Activated CD8-positive, alpha-beta memory T cell treated with anti-CD3 and anti-CD28 coated beads, Interleukin-2, amount 10 ng/mL, durations not matched to agents 7 days and 5 days (primary cell): ENCODE measurements at places on chromosomes 5 and 9. TPM values are rescaled to one million over a fixed set of nuclear protein-coding genes. Genes with fewer than 3 reads are reported as not detected.

GARIN3 gene
- total RNA-seq: not detected

DNA sequence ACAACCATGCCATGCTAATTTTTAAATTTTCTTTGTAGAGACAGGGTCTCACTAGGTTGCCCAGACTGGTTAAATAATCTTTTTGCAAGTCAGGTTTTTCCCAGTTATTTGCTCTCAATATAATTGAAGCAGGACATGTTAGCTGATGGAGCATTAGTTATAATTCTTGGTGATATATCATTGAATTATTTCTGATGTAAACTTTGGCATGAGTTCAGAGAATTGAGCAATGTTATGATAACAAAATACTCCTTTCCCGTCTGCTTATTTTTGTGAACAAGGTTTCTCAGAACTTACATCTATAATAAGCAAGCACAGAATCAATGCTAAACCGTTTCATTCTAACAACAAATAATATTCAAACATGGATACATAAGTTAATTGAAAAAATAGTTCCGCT, 37.8 kb downstream of the BHMT start:
- no peak overlapping the region for H3K27ac ChIP-seq
- no peaks in the 10 kb centered on the region for H3K4me1 ChIP-seq
- peaks cover 4% of the 10 kb centered on the region for H3K27me3 ChIP-seq
- no peak for DNase-seq
- no peak overlapping the region for H3K4me3 ChIP-seq

DNA sequence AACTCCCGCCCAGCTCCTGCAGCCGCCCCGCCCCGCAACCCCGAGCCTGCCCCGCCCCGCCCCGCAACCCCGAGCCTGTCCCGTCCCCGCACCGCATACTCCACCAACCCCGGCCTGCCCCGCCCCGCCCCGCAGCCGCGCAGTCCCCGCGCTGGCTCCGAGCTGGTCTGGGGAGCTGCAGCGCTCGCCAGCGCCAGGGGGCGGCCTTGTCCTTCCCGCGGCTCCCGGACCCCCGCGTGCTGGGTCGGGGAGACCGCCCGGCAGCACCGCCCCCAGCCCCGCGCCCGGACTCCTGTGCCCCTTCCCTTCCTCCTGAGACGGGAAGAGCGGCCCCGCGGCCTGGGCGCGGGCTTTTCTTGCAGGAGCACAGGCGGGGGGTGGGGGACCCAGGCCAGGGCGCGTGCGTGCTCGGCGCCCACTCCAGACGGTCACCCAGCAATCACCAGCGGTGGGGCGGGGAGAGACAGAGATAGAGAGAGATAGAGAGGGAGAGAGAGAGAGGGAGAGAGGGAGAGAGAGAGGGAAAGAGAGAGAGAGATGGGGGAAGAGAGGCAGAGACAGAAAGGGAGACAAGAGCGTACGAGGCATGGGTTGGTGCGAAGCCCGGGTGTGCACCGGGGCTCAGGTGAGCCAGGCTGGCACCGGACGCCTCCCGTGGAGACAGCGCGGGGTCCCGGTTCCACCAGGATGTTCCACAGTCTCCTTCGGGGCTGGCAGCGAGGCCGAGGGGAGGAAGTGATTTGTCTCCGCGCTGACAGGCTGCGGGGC, 14.7 kb upstream of the TMEM250 start:
- no peak overlapping the region for H3K27ac ChIP-seq
- H3K36me3 ChIP-seq: no peaks in the 10 kb centered on the region
- H3K27me3 ChIP-seq: peaks cover 33% of the 10 kb centered on the region
- no peak overlapping the region for H3K4me3 ChIP-seq
- DNase-seq: no peak
- no peaks in the 10 kb centered on the region for H3K4me1 ChIP-seq

- no peaks in the 10 kb centered on the region for H3K36me3 ChIP-seq
- no peak overlapping the region for H3K27ac ChIP-seq
- no peak for DNase-seq
- H3K4me3 ChIP-seq: no peak overlapping the region
- peaks cover 2% of the 10 kb centered on the region for H3K4me1 ChIP-seq
Observed at GRCh38 chr9:4642351-4642750, 19.7 kb upstream of the PLPP6 start.

- H3K27ac ChIP-seq: no peak overlapping the region
- H3K36me3 ChIP-seq: no peaks in the 10 kb centered on the region
- H3K4me3 ChIP-seq: no peak overlapping the region
- no peak for DNase-seq
- peaks cover 18% of the 10 kb centered on the region for H3K27me3 ChIP-seq
Observed at GRCh38 chr5:96459313-96460121, 26.5 kb upstream of the PCSK1 start.

GRCh38 chr9:131677444-131678180, 62.3 kb downstream of the RAPGEF1 start:
- H3K4me3 ChIP-seq: peak overlapping the region; percentile 80
- peaks cover 20% of the 10 kb centered on the region for H3K36me3 ChIP-seq
- H3K27ac ChIP-seq: peak overlapping the region; percentile 99
- no peak for DNase-seq

PRKACG gene
- not detected for total RNA-seq

- H3K27ac ChIP-seq: no peak overlapping the region
- H3K36me3 ChIP-seq: peaks cover 59% of the 10 kb centered on the region
- no peak overlapping the region for H3K4me3 ChIP-seq
- no peak for DNase-seq
Observed at GRCh38 chr5:6750951-6751685, 37.9 kb downstream of the TENT4A start.

- DNase-seq: no peak
- no peaks in the 10 kb centered on the region for H3K36me3 ChIP-seq
- H3K27ac ChIP-seq: no peak overlapping the region
- H3K4me3 ChIP-seq: no peak overlapping the region
Observed at GRCh38 chr5:145737578-145737977, 97.6 kb downstream of the PRELID2 start.

- H3K36me3 ChIP-seq: peaks cover 34% of the 10 kb centered on the region
- H3K4me3 ChIP-seq: no peak overlapping the region
- no peak overlapping the region for H3K27ac ChIP-seq
- H3K4me1 ChIP-seq: peaks cover 76% of the 10 kb centered on the region
- no peak for DNase-seq
Observed at GRCh38 chr5:140248414-140248813, 54.5 kb downstream of the PFDN1 start.

GRCh38 chr9:135001526-135001925, 83.8 kb upstream of the FCN1 start:
- H3K27me3 ChIP-seq: no peaks in the 10 kb centered on the region
- H3K27ac ChIP-seq: no peak overlapping the region
- H3K36me3 ChIP-seq: no peaks in the 10 kb centered on the region
- DNase-seq: no peak

DNA sequence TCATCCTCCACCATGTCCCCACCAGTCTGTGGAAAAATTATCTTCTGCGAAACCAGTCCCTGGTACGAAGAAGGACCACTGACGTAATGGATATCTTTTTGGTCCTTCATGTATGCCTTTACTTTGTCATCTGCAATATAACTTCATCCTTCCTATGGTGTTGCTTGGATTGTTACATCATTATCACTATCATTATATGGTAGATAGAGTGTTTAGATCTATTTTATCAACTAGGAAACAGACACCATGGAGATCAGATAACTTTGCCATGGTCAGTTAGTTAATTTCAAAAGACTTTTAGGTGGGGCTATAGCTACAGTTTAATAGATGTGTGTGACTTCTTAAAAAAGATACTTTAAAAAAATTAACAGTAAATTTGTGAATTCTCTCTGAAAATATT, 23.8 kb upstream of the CAMLG start:
- DNase-seq: no peak
- no peaks in the 10 kb centered on the region for H3K4me1 ChIP-seq
- H3K4me3 ChIP-seq: no peak overlapping the region
- no peak overlapping the region for H3K27ac ChIP-seq
- H3K36me3 ChIP-seq: peaks cover 33% of the 10 kb centered on the region

DNA sequence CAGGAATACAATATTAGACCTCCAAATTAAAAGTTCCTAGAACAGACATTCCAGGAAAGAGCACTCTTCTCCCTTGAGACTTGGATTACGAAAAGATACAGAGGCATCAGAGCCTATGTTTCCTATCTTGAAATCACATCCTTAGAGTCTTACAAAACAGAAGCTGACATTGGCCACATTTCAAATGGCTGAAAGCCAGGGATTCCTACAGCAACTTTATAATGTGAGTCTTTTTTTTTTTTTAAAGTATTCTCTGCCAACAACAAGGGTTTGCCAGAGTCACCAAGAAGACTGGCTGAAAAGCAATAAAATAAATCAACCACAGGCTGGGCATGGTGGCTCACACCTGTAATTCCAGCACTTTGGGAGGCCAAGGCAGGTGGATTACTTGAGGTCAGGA, 63.1 kb downstream of the TRPM6 start:
- H3K27ac ChIP-seq: no peak overlapping the region
- H3K4me1 ChIP-seq: no peaks in the 10 kb centered on the region
- no peak for DNase-seq
- no peak overlapping the region for H3K4me3 ChIP-seq
- no peaks in the 10 kb centered on the region for H3K36me3 ChIP-seq
- H3K27me3 ChIP-seq: peaks cover under 1% of the 10 kb centered on the region

DNA sequence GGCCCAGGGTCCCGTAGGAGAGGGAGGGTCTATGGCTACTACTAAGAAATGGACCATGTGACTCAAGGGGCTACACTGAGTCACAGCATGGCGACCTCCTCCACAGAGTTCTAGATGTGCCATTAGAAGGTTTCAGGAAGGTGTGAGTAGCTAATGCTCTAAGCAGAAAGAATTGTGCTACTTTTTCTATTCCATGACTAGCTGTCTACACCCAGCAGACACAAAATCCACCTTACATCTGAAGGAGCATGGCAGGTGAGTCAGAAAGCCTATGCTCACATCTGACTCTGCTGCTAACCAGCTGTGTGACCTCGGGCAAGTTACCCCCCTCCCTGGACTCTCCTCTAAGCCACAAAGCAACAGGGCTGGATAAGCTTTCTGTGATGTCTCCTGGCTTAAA, 14.4 kb upstream of the MEIKIN start:
- H3K27ac ChIP-seq: no peak overlapping the region
- H3K27me3 ChIP-seq: peaks cover 2% of the 10 kb centered on the region
- peaks cover 6% of the 10 kb centered on the region for H3K36me3 ChIP-seq
- no peak for DNase-seq
- no peak overlapping the region for H3K4me3 ChIP-seq
- peaks cover 11% of the 10 kb centered on the region for H3K4me1 ChIP-seq

GRXCR2 gene
- total RNA-seq: not detected

DNA sequence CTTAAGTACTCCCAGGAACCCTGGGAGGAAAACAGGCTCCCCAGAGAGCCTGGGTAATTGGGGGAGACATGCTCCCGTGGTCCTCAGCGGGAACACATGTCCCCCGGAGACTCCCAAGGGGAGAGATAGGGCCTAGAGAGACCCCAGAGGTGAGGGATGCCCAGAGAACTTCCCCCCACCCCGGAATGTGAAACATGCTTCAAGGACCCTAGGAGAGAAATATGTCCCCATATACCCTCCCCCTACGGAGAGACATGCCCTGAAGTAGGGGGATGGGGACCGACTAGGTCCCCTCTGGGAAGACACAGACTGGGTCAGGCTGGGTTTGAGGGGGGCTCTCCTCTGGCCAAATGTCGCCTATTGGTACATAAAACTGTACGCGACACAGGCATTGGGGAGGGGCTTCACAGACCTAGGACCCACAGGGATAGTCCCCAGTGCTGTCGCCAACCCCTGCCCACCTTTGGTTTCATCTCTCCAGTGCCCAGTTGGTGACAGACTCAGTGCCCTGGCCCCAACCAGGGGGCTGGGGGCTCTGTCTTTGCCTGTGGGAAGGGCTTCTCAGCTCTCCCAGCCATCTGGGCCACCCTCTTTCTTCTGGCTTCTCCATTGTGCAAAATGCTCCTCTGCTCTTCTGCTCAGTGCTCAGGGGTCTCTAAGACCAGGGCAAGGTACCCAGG, 26.9 kb downstream of the PCDH1 start:
- H3K4me3 ChIP-seq: no peak overlapping the region
- H3K36me3 ChIP-seq: no peaks in the 10 kb centered on the region
- peaks cover 9% of the 10 kb centered on the region for H3K4me1 ChIP-seq
- no peak for DNase-seq
- H3K27me3 ChIP-seq: peaks cover 2% of the 10 kb centered on the region

HOMER1 gene
- total RNA-seq: 2.5 TPM

- no peaks in the 10 kb centered on the region for H3K36me3 ChIP-seq
- H3K27ac ChIP-seq: no peak overlapping the region
Observed at GRCh38 chr9:86918556-86918955, 28.8 kb downstream of the GAS1 start.

PCDHA9 gene
- total RNA-seq: not detected

- no peak for DNase-seq
- H3K27me3 ChIP-seq: peaks cover 49% of the 10 kb centered on the region
- H3K27ac ChIP-seq: no peak overlapping the region
- no peak overlapping the region for H3K4me3 ChIP-seq
- H3K36me3 ChIP-seq: no peaks in the 10 kb centered on the region
- no peaks in the 10 kb centered on the region for H3K4me1 ChIP-seq
Observed at GRCh38 chr5:138699482-138699881, 53.7 kb upstream of the CTNNA1 start.

DNA sequence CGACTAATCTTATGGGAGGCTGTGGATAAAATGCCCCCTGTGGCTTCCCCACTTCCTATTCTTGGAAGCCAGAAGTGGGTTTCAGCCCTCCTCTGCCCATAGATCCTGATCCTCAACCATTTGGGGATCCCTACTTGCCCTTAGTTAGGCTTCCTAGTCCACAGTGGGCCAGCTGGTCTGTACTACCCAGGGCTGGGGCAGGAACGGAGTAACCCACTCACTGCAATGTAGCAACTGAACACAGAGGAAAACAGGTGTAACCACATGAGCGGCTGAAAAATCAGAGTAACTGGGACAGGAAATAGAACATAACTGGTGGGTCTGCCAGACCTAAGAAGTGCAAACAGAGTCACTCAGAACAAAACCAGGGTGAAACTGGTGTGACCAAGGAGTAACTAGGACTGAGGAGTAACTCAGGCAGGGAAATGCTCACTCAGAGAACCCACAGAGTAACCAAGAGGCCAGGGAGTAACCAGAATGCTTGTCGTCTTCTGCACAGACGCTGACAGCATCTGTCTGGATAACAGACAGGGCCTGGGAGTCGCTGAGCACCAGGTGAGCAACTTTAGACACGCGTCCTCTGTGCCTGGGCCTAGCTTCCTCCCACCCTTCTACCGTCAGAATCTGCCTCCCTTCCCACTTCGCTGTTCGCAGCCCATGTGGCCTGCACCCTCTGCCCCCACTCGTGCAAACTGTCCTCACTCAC, 1.0 kb downstream of the AQP3 start:
- H3K4me3 ChIP-seq: peak overlapping the region; percentile 78
- peak; percentile 87 for DNase-seq
- no peaks in the 10 kb centered on the region for H3K27me3 ChIP-seq
- peaks cover 36% of the 10 kb centered on the region for H3K4me1 ChIP-seq
- no peaks in the 10 kb centered on the region for H3K36me3 ChIP-seq
- peak overlapping the region; percentile 88 for H3K27ac ChIP-seq

DNA sequence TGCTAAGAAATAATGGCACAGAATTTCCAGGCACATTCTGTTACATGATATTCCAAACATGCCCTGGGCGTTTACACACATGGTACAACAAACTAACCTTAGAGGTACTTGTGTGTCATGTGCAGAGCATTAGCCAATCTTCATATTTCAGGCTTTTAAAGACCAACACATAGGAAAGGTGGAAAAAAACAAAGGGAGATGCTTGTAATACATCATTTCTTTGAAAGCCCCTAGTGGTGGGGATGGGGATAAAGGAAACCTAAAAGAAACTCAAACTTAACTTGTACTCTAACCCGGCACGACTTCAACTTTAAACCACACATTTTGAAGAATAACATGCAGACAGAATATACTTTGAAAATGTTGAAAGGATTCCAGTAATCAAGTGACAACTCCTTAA, 133.6 kb downstream of the PTPRD start:
- H3K27me3 ChIP-seq: no peaks in the 10 kb centered on the region
- DNase-seq: no peak
- H3K27ac ChIP-seq: no peak overlapping the region
- H3K4me3 ChIP-seq: no peak overlapping the region
- H3K36me3 ChIP-seq: no peaks in the 10 kb centered on the region
